ENCODE measurements at places on chromosomes 1 and 21.

DNA sequence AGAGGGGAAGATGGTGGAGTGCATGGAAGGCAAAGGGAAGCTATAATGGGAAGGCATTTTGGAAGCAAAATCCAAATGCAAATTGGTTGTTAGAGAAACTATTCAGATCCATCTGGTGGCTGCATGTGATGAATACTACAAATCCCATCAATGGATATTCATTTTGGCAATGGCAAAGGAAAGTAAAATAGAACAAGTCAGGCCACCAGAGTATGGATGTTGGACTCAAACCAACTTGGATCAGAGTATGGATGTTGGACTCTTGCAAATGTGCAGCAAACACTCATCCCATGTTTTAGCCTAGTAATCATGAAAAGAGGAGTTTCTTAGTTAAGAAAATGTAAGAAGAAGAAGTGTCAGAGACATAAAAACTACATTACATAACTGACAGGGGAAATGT lies 289.6 kb upstream of the DAB1 start:
- DNase-seq: no peak

- no peak for DNase-seq
These were observed 3.1 kb upstream of the DMBX1 start for GRCh38 chr1:46486432-46487015.

- peak; percentile 34 for DNase-seq
These were observed 858.7 kb downstream of the USP25 start for GRCh38 chr21:16588433-16588860.

DNA sequence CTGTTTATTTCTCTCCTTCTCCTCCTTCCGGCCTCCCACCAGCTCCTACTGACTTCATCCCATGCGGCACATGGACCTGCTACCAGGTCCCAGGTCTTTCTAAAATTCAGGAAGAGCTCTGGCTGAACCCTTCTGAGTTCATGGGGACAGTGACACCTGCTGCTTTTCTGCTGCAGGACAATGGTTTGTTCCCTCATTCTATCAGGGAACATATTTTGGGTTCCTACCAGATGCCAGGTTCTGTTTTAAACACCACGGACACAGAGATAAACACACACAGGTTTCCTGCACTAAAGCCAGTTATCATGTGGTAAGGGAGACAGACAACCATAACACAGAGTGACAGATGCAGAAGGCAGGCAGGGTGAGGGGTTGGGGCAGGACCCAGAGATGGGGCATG lies 114.0 kb upstream of the RAB4A start:
- DNase-seq: no peak

DNA sequence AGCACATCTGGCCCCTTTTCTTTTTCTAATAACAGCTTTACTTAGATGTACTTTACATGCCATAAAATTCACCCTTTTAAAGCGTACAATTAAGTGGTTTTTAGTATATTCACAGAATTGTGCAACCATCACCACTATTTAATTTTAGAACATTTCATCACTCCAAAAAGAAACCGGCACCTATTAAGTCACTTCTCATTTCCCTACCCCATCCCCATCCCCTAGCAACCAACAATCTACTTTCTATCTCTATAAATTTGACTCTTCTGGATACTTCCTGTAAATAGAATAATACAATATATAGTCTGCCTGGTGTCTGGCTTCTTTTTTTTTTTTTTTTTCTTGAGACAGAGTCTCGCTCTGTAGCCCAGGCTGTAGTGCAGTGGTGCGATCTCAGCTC lies 59.5 kb upstream of the ENAH start:
- no peak for DNase-seq

GRCh38 chr1:13706046-13706445 lies 6.1 kb downstream of the PRDM2 start:
- DNase-seq: no peak

- no peak for DNase-seq
These were observed 5.4 kb downstream of the SLC6A9 start for GRCh38 chr1:44025816-44026215.

DNA sequence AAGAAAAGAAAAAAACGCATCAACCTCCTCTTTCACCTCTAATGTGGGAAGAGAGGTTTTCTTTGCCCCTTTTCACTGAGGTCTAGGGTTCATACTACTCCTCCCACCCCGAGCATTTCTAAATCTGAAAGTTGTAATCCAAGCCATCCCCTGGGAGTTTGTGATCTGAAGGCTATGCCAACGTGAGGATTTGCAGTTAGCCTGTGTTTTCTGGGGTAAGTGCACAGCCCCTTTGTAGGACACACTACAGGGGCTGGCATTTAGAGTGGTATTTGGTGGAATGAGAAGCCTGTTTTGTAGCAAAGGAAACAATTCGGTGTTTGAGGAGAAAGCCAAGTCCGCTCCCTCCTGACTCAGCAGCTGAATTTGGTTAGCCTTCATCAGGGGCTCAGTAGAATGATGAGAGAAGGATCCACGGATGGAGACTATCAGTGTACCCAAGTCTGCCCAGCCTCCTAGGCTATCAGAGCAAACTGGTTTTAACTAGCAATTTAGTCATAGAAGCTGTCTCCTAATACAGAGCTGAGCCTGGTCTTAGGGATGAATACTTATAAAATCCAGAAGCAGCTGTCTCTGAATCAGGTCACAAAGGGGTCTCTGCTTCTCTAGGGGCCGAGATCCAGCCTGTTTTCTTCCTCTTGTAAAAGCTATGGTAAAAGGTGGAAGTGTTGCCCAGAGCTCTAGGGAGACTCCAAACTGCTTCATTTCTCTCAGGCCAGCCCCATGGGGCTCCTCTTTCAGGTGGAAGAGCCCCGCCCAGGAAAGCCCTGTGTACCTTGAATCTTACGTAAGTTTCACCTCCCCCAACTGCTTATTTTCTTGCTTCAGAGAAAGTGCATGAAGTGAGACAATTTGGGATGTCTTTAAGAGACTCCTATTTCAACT lies 2.1 kb downstream of the PCP4L1 start:
- DNase-seq: no peak

DNA sequence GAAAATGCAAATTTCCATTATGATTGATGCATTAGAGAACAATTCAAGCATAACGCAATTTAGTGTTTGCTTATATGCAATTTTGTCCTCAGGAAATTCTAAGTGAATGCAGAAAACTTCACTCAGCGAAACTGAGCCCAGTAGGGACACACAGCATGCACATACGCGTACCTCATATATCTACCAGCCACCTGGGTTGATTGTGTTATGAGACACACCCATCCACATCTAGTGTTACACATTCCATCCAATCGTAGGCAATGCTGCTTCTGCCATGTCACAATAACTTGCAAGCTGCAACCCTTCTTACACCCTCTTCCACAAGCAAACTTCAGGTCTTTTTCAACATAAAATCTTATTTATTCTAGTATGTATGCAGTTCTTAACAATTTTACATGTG lies 312.9 kb downstream of the HHAT start:
- DNase-seq: no peak

DNA sequence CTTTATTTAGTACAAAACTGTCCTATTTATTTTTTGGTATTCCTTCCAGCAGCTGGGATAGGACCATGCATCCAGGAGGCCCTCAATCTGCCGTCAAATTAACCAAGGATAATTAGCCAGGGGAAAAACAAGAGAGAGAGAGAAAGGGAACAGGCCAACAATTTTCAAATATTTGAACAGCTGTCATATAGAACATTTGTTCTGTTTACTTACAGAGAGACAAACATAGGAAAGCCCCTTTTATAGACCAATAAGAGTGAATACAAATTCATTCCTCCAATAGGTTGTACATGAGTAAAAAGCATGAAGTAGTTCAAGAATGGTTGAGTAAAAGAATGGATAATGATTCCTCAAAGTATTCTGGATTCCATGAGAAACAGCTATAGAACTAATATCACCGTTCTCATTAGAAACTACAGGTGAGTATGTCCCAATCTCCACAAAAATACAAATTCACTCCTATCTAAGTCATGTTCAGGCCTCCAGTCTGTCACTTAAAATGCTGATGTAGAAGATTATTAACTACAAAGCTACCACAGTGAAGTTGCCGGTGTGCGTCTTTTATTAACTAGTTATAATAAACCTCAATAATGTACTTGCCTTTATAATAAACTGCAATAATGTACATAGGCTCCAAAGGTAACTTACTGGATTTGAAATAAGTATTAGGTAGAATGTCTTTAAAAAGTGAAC lies 64.8 kb upstream of the GNG4 start:
- DNase-seq: no peak

- DNase-seq: no peak
These were observed 93.4 kb downstream of the SLC25A24 start for GRCh38 chr1:108106775-108107174.

GRCh38 chr1:159902541-159902940 lies 2.6 kb upstream of the CFAP45 start:
- no peak for DNase-seq

- no peak for DNase-seq
These were observed 14.5 kb upstream of the TNFRSF1B start for GRCh38 chr1:12152113-12152891.

DNA sequence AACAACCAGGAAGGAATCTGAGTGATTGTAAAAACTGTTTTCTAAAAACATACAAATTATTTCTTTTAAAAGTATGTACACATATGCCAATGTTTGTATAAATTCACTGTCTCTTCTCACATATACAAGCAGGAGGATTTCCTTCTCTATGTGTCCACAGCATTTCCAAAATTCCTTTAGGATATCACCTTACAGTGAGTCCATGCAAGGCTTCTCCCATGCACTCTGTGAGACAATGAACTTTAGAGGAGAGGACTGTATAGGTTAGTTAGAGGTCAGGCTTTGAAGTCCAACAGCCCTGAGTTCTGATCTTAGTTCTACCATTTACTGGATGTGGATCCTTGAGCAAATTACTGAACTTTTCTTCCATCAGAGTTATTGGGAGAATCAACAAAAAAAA lies 34.1 kb upstream of the USH2A start:
- no peak for DNase-seq

GRCh38 chr1:27332536-27333281 lies 9.1 kb upstream of the SYTL1 start:
- DNase-seq: no peak

DNA sequence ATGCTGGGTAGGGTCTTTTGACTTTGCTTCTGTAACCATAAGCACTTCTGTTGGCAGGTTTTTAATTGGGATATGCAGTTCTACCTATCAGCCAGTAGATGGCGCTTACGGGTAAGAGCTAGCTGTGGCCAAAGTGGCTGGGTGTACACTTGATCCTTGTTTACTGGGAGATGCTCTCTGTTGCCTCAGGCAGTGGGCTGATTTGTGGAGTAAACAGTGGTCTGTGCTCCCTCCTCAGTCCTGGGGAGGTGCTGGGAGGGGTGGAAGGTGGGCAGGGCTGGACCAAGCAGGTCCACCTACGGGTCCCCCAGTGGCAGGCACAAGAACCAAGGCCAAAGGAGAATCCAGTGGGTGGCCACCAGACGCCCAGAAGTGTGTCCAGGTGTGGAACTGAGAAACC lies 43.4 kb downstream of the RALGPS2 start:
- DNase-seq: peak; percentile 43
